ENCODE measurements at places on chromosomes 7 and 10. TPM values are rescaled to one million over a fixed set of nuclear protein-coding genes. Genes with fewer than 3 reads are reported as not detected.

The UNCX gene
- not detected for total RNA-seq

The SCART1 gene
- total RNA-seq, result 1.6 TPM

The TRIM50 gene
- total RNA-seq, result not detected

The NUDT13 gene
- 0.42 TPM for total RNA-seq

The PSMC2 gene
- total RNA-seq, result 186 TPM

The ACTR3C gene
- 12.8 TPM for total RNA-seq

The ANKRD61 gene
- total RNA-seq, result 0.49 TPM

The PRSS37 gene
- not detected for total RNA-seq

Measured in T-helper 1 cell treated with Interleukin-12 subunit alpha and Interleukin-12 subunit beta and Interleukin-4 antibody, amounts not matched to agents 30 ng/mL and 1 ng/mL, for 36 hours (primary cell).